ENCODE measurements at places on chromosomes 5 and 9.
A peak's percentile ranks its signal among the peaks of the same experiment; 100 is the strongest.

DNA sequence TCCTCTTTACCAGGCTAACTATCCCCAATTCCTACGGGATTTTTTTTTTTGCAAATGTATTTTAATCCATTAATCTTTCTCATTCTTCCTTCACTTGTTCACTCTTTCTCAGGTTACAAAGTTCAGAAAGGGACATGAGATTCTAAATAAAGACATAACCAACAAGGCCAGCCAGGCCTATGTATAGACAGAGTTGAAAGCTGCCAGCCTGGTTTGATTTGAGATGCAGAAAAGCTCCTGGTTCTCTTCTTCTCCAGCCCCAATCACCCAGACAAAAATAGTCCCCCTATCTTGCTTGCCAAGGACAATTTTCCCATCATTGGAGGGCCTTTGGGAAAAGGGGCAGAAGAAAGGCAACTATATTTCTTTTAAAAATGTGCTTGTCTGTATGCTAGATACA is 398.8 kb downstream of the NFIB start:
- no peak for DNase-seq

DNA sequence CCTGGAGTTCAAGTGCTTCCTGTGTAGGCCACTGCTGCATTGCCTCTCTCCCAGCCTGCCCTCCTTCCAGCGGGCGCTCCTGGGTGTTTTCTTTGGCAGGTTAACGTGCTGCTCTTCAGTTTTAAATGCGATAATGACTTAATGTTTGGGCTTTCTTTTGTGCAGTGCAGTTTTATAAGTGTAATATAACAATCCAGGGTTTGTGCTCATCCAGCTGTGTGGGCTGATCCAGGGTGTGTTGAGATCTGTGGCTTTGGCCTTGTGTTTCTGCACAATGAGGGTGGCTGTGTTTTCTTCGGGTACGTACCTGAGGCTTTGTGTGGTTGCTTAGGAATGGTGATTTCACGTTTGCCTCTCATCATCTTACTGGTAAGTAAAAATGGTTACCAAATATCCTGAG is 50.6 kb downstream of the PCSK5 start:
- no peak for DNase-seq

DNA sequence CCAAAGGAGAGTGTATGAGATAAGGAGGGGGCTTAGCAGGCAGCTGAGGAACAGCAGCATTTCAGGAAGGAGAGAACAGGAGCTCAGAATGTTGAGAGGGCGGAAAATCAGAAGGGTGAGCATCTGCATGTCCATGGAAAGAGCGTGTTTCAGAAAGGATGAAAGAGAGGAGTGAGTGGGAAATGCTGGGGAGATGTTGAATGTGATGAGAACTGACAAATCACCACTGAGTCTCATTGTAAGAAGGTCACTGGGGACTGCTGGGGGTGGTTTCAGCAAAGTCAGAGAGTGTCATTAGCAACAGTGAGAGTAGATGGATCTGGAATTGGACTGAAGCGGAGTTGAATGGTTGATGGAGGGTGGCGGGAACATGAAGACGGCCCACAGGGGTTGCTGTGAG is 65.8 kb downstream of the ANKRD33B start:
- no peak for DNase-seq

- no peak for DNase-seq
Measured at GRCh38 chr5:5939759-5940370, 438.5 kb downstream of the MED10 start.

- no peak for DNase-seq
Measured at GRCh38 chr5:126358525-126358924, 64.7 kb upstream of the GRAMD2B start.

GRCh38 chr5:65800775-65801174 is 78.8 kb downstream of the NLN start:
- no peak for DNase-seq

DNA sequence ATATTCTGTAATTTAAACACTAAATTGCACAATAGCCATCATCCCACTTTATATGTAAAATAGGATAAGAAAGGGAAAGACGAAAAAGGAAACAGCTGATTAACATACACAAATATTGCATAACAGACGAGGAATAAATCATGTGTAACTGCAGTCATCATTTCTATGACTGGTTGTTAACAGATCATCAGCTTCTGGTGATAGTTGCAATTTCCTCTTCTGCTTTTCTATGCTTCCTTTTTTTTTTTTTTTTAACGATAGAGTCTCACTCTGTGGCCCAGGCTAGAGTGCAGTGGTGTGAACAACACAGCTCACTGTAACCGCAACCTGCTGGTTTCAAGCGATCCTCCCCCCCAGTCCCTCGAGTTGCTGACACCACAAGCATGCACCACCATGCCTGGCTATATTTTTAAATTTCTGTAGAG is 22.5 kb upstream of the JAKMIP2 start:
- peak; percentile 61 for DNase-seq

DNA sequence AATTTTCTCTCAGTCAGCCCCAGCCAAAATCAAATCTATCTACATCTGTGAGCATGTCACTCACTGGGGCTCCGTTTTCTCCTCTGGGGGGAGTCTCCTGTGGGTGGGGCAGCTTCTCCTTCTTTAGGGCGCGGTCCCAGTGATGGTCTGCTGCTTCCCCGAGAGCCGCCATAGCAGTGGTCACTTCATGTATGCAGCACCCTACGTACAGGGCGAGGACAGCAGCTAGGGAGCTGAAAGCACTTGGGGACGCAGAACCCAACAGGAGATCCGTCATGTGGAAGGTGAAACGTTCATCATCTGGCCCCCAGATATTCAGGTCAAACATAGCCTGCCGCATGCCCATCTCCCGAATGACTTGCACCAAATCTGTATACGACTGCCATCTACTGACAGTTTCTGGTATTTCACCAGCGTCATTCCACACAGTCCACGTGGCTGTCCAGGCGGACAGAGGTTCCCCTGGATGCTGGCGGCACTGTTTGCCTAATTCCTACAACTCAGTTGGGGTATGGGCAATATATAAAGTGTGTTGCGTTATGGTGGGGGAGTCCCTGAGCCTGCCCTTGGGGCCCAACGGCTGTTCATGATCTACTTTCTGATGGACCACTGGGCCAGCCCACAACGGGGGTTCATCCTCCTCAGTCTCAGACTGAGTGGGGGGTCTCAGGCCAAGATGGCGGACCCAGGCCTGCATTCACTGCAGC is 795.0 kb downstream of the EFNA5 start:
- DNase-seq, result peak; percentile 3

- no peak for DNase-seq
Measured at GRCh38 chr9:108056805-108057386, 567.3 kb upstream of the KLF4 start.

DNA sequence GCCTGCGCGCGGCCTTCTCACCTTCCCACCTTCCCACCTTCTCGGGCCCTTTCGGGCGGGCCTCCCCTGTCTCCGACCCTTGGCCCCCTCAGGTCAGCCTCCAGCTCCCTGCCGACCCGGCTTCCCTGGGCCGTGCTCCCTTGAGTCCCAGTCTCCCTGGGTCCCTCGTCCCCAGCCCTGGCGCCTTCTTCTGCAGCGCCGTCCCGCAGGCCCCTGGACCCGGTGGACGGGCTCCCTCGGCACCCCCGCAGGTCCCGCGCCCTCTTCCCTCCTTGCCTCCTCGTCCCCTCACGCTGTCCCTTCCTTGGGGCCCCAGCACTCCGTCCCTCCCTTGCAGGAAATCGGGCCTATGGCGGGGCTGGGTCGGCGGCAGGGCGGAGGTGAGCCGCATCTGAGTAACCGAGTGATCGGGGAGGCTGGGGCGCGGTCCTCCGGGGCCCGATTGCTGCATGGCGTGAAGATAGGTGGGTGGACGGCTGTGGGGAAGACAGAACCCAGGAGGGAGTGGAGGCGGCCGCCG is 7.6 kb downstream of the ARPC5L start:
- DNase-seq, result no peak

DNA sequence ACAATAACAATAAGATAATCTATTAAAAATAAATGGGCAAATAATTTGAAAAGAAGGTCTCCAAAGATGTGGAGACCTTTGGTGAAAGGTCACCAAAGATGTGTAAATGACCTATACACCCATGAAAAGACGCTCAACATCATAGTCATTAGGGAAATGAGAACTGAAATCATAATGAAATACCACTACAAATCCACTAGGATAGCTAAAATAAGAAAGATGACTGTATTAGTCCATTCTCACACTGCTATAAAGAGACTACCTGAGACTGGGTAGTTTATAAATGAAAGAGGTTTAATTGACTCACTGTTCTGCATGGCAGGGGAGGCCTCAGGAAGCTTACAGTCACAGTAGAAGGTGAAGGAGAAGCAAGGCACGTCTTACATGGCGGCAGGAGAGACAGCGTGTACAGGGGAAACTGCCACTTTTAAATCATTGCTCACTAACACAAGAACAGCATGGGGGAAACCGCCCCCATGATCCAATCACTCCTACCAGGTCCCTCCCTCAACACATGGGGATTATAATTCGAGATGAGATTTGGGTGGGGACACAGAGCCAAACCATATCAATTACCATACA is 339.6 kb downstream of the ENC1 start:
- DNase-seq, result no peak

GRCh38 chr9:89001917-89002540 is 10.8 kb downstream of the S1PR3 start:
- DNase-seq, result no peak

DNA sequence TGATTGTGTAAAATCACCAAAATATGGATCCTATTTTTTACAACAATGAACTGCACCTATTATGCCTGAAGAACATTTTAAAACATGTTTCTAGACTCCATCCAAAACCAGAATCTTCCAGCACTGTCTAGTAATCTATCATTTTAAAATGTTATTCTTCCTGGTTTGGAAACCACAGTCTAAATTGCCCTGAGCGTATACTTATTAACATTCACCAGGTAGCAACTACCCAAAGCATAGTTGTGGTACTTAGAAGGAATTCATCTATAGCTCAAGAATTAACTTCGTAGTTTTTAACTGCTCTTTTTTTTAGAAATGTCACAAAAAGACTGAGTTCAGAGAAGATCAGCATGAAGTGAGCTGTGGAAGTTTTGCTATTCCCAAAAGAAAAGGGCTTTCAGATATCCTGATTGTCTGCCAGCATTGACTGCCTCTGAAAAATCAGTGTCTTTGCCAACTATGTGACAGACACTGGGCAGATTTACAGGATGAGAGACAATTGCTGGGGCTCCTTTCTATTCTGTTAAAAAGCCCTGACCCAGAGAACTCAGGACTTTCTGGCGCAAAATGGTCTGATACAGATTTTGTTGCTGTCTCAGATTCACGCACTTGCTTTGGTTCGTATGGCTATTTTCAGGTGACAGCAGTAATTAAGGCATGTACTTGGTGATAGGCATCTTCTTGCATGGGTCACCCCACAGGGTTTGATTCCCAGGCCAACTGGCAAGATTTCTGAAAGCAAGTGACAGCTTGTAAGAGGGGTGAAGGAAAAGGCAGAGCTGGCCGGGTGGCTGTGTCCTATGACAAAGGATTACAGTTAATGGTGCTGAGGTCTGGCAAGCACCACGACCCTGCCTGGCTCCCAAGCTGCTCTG is 152.5 kb upstream of the RAI14 start:
- DNase-seq, result no peak

GRCh38 chr5:110736753-110737152 is 2.1 kb upstream of the SLC25A46 start:
- no peak for DNase-seq

DNA sequence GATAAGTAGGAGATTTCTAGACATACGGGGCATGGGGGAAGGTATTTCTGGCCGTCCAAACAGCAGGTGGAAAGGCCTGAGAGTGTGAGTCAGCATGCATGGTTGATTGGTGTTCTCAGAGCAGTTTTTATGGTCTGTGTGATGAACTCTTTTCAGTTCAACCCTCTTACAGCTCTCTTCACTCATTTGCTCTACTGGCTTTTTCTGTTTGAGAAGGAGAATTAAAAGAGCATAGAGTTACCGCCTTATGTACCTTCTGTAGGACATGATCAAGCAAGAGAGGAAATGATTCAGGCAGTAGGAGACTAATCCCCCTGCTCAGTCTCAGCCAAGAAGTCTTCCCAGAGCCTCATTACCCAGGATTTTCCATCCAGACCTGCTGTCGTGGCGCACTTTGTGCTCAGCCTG is 92.4 kb downstream of the PRDM6 start:
- no peak for DNase-seq

DNA sequence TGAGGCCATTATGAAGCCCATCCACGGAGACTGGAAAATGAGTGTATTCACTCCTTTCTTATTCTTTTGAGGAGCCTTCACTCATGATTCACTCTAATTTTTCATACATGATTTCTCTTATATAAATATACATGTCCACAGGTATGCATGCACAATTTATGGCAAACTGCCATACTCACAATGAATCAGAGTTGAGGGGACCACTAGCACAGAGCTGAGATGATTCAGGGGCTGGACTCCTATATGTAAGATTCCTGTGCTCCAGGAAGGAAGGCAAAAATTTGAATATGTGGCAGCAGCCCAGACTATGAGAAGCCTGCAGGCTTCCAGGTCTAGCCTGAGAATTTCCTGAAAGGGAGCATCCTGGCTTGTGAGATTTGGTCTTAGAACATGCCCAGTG is 484.6 kb downstream of the PRELID2 start:
- no peak for DNase-seq

GRCh38 chr9:90789862-90790261 is 11.8 kb upstream of the SYK start:
- DNase-seq, result no peak

GRCh38 chr9:126306071-126306647 is 20.5 kb upstream of the MVB12B start:
- no peak for DNase-seq

DNA sequence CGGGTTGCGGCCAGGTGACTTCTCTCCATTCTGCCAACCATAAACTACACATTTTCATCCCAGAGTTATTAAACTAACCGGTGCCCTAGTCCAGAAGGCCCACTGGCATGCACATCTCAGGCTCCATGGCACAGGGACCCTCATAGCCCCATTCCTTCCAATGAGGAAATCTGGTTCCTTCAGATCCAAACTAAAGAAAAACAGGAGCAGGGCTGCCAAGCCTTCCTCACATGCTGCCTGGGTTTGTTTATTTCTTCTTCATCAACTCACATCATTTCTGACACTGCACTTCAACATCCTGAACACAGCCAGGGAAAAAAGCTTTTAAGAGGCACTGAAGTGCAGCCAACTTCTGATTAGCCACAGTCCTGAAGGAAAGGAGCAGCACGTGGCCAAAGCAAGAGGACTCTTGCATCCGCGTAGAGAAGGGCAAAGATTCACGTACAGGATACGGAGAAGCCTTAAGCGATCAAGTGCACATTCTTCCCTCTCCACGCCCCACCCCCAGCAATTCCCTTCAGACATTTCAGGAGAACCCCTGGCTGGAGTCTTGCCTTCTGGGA is 22.5 kb downstream of the LHFPL2 start:
- DNase-seq, result no peak

DNA sequence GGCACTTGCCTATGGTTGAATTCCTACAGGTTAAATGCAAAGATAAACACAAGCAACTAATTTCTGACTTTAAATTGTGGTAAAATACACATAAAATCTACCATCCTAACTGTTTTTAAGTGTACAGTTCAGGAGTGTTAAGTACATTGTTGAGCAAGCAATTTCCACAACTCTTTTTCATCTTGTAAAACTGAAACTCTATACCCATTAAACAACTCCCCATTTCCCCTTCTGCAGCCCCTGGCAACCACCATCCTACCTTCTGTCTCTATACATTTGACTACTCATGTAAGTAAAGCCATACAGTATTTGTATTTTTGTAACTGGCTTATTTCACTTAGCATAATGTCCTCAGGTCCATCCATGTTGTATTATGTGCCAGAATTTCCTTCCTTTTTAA is 38.5 kb upstream of the STX17 start:
- DNase-seq, result no peak

All from KG1 (cell line).